ENCODE measurements at places on chromosomes 1 and 21.

DNA sequence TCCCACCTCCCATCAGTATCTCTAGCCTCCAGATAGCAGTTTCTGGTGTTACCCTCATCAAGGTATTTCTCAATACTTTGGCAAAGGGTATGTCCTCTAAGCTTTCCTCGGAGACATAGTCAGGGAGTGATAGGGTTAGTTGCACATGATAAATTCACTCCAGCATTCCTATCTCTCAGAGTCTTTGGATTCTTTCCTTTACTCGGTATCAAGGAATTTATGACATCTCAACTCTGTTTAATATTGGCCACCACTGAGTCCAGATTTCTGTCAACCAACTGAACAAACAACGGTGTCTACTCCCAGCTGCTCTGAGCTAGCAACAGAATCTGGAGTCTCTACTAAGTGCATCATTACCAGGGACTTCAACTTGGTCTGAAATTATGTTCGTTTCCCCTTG is 233.4 kb downstream of the TM2D1 start:
- no peak for DNase-seq

GRCh38 chr1:184892116-184892515 is 82.2 kb downstream of the NIBAN1 start:
- DNase-seq: no peak

- DNase-seq: no peak
Observed at GRCh38 chr1:19062258-19063029, 106.0 kb upstream of the IFFO2 start.

GRCh38 chr1:208722592-208722991 is 478.4 kb upstream of the PLXNA2 start:
- DNase-seq: no peak

- DNase-seq: no peak
Observed at GRCh38 chr1:216710598-216711333, 12.5 kb downstream of the ESRRG start.

GRCh38 chr21:44337449-44337848 is 1.7 kb downstream of the CFAP410 start:
- DNase-seq: no peak

DNA sequence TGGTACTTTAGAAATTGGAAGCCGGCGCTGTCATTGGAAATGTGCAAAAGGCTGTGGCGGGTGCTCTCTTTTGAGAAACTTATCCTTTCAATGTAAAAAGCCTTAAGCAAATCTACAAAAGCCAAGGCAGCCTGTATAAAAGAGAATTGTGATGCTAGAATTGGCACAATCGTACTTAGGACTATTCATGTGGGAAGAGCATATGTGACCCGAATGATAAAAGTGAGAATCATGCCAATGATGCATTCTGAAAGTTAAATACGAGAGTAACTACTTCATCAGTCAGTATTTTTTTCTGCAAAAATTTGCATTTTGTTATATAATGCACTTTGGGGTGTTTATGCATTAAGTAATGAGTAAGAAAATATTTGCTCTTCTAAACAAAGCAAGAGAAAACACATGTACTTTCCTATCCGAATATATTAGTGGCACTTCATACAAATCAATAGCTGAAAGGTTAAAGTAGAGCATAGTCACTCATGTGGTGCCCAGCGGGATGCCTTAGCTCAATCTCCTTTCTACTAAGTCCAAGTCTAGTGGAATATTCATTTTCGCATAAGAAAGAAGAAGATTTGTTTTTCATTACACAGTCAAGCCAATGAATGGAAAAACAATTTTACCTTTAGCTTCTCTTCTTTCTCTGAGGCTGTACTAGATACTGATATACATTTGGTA is 1256.6 kb upstream of the B3GALT2 start:
- DNase-seq: no peak

- DNase-seq: no peak
Observed at GRCh38 chr1:19694298-19694697, 29.6 kb downstream of the HTR6 start.
